ENCODE measurements at places on chromosomes 12 and 14.
A peak's percentile ranks its signal among the peaks of the same experiment; 100 is the strongest.

DNA sequence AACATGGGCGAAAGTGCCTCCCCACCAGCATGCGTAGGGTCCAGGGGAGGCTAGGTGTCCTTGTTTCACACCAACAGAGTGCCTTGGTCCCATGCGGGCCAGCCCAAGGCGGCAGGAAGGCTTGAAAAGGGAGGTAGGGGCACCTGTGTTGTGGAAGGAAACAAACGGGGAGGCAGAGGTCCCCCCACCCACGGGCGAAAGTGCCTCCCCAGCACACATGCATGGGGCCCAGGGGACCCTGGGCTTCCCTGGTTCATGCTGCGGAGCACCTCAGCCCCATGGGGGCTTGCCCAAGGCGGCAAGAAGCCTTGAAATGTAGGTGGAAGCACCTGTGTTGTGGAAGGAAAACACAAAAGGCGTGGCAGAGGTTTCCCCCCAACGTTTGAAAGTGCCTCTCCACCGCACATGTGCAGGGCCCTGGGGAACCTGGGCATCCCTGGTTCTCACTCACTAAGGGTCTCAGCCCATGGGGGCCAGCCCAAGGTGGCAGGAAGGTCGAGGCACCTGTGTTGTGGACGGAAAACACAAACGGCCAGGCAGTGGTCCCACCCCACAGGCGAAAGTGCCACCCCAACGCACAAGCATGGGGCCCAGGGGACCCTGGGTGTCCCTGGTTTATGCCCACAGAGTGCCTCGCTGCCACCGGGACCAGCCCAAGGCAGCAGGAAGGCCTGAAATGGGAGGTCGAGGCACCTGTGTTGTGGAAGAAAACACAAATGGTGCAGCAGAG lies 374.7 kb downstream of the ALG10 start:
- no peak for DNase-seq

DNA sequence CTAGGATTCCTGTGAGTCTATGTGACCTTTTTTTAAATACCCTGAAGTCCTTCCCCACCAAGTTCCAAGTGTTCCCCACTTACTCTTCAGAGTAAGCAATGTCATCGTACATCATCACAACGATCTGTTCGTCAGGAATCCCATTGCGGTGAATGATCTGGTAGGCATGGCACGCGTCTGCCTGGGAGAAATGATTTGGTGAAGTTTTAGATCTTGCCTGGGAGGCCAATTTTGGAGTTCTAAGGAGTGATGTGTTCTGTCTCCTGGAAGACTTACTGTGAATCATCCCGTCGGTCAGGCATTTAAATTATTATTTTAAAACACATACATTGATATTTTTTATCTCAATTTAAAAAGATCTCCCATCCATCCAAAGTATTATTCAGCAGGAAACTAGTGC lies 29.8 kb downstream of the LGMN start:
- DNase-seq, result peak; percentile 37

DNA sequence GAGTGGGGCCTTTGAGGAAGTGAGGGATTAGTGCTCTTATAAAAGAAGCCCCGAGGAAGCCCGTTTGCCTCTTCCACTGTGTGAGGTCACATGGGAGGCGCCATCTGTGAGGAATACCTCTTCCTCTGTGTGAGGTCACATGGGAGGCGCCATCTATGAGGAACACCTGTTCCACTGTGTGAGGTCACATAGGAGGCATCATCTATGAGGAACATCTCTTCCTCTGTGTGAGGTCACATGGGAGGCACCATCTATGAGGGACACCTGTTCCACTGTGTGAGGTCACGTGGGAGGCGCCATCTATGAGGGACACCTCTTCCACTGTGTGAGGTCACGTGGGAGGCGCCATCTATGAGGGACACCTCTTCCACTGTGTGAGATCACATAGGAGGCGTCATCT lies 69.7 kb downstream of the SLC24A4 start:
- DNase-seq, result no peak

DNA sequence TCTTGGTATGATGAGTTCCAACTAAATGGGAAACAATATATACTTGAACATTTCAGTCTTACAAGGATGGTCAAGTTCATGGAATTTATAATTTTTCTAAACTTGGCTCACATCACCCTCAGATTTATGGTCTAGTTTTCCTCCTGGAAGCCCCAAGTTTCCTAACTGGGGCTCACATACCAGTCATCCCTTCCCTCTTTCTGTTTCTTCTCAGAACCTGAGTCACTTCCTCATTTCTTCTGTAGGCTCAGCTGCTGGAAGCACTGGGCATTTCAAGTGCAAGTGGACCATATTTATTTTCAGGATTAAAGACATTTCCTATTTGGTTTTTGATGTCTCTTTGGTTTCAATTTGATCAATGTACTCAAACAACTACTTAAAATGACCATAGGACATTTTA lies 55.4 kb downstream of the GRIP1 start:
- no peak for DNase-seq

- no peak for DNase-seq
Measured at GRCh38 chr14:88929656-88930436, 105.4 kb downstream of the TTC8 start.

- no peak for DNase-seq
Measured at GRCh38 chr12:57853864-57854556, 7.5 kb upstream of the CTDSP2 start.

- no peak for DNase-seq
Measured at GRCh38 chr14:50047274-50047676, 69.1 kb downstream of the VCPKMT start.

- peak; percentile 46 for DNase-seq
Measured at GRCh38 chr12:49982246-49983087, 9.7 kb downstream of the AQP6 start.

DNA sequence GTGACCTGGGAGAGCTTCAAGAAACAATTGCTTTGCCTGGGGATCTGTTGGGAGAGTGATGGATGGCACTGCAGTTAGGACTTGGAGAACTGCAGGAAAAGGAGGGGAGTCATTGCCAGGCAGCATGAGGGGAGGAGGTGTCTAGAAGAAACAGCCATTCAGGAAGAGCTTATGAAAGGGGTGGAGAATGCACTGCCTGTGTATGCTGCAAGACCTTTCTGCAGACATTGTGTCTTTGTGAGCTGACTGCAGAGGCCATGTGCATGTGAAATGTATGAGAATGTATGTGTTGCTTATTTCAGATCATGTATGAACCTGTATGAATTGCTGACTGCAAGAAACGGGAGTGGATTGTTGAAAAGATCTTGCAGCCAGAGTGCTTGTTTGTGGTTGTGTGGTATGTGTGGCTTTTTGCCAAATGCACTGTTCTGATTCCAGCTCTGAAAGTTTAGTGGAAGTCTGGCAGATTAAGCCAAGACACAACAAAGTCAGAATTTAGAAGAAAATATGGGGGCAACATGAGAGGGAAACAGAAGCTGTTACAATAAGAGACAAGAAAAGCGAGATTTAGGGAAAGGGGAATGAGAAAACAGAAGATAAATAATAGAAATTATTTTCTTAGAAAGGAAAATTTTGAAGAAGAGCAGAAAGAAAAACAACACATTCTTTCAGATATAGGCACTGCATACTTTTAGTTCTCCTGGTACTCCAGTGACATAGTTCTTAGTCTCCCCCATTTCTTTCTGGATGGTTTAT lies 9.8 kb upstream of the RIMKLB start:
- peak; percentile 82 for DNase-seq

DNA sequence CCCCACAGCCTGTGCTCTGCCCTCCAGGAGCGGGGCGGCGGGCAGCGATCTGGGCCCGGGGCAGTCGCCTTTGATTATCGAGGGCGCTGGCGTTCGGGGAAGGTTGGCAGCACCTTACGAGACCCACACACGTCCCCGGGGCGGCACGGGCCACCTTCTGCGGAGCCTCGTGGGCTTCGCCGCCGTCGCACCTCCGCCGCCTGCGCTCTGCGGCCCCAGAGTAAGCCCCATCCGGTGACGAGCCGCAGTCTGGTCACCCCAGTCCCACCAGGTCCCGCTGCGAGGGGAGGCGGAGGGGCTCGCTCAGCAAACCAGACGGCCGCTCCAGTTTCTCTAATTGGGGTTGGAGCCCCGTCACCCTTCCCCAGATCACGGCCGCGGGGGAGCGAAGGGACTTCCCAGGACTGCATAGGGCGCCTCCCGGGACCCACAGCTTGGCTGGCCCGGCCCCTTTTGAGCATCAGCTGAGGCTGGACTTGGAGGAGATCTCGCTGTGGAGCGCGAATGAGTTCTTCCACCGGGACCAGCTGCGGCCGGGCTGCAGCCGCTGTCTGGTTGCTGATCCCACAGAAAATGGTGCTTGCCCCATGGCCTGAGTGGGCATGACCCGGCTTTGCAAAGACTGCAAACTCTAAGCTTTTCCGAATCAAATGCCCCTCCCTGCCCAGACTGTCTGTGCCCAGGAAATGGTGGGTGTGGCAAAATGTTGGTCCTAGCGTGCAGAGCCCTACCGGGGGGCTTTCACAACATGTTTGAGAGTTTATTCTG lies 560 bp downstream of the LGALS3 start:
- peak; percentile 74 for DNase-seq

DNA sequence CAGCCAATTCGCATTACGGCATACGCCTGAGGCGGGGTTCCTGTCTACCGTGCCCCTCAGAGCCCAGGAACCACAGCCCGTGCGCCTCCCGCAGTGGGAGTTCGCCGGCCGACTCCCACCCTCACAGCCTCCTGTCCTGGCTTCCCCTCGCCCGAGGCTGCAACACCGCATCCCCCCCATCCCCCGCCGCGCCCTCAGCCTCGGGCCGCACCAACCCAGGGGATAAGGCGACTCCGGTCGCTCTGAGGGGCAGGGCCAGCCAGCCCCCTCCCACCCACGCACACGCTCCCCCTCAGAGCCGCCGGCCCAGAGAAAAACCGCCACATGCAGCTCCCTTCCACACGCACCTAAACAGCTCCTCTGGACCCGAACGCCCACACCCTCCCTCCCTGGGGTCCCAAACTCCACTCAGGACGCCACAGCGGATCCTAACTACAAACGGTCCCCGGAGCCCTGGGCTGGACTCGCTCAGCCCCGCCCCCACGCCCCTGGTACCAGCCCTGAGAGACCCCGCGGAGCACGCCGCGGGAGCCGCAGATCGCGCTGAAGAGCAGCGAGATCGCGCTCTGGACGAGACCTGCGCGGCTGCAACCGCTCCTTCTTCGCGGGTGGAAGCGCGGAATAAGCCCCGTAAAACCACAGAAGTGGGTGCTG lies at the start of gene C14orf39:
C14orf39 (minus strand) TSS at position 466 of the 654 bp plus-strand sequence. CDS start 985 bp downstream, outside the sequence.
- peak; percentile 65 for DNase-seq

DNA sequence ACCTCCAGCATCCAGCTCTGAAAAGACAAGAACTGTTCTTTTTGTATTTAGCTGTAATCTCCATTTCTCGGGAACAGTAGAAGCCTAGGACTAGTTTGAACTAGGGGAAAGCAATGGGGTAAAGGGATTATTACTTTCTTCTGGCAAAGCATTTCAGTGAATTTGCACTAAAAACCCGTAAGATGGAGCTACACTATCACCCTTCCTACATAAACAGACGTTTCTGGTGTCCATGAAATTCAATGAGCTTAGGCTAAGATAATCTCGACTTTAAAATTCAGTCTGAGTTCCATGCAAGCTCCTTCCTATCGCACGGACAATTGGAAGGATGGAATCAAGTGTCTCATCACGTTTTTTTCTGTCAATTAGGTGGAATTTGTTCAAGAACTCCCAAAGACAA lies 24.0 kb downstream of the ACSM4 start:
- no peak for DNase-seq

DNA sequence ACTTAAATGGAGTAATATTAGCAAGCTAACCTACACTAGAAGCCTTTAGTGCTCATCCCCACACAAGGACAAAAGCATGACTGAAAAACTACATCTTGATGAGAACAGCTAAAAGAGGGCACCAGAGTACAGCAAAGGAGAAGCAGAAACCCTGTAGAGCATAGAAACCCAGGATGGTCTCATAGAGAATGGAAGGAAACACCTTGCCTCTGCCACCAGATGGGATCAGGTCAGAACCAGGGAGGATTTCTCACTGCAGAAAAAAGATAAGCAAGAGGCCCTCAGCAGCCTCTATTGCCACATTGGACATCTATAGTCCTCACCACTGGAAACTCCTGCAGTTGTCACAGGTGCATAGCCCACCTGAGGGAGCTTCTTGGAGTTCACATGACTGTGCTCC lies 13.6 kb upstream of the ZNF705A start:
- no peak for DNase-seq

DNA sequence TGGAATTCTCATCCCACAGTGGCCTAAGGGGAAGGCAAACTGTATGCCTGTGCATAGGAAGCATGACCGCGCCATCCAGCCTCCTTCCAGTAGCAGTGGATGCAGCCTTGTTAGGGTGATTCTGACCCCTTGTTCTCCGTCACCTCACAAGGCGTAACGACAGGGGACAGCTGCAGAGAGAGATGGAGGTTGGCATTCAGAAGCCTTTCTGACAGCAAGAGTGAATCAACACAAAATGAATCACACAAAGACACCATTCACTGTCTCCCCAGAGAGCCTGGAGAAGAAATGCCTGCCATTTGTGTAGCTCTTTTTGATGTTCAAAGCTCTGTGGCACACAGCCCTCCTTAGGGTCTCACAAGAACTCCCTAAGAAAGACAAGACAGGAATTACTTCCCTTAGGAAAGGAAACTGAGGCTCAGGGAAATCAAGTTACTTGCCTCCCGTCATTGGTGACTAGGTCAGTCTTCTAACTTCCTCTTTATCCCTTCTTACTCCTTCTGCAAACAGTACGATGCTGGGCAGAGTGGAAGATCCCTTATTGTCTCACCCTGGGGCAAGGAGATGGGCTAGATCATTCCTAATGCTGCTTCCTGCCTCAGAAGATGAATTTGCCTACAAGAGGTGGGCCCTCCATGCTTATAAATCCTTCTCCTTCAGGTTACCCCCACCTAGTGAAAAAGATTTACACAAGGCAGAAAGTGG lies 280.9 kb downstream of the CACNA1C start:
- no peak for DNase-seq

GRCh38 chr14:61472011-61472672 lies 150.8 kb downstream of the PRKCH start:
- DNase-seq, result peak; percentile 99

GRCh38 chr12:13981990-13982389 lies 588 bp upstream of the GRIN2B start:
- no peak for DNase-seq

DNA sequence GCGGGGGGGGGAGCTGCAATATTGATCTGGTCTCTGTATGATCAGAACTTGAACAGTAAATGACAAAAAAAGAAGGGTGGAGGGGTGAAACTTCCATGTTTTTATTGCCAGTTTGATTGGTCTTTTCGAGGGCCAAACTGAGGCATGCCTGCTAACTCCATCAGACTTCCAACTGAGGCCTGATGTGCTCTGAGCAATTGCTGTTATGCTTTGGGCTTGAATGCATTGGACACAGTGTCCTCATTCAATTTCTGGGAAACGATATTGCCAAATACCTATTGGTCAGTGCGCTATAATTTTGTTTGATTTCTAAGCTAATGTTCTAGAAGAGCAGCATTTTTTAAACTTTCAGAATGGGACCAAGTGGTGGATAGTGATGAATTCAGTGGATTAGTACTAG lies 2.1 kb upstream of the SLC38A2 start:
- DNase-seq, result no peak

GRCh38 chr14:39739796-39740195 lies 307.6 kb upstream of the FBXO33 start:
- no peak for DNase-seq

- no peak for DNase-seq
Measured at GRCh38 chr14:92496191-92496857, 17.3 kb upstream of the RIN3 start.

Measured in IMR-90 (cell line).